ENCODE measurements at places on chromosomes 11 and 22.
A peak's percentile ranks its signal among the peaks of the same experiment; 100 is the strongest.

GRCh38 chr11:74948546-74948897, 369 bp downstream of the XRRA1 start:
- DNase-seq: no peak

- DNase-seq: peak; percentile 8
These were observed 58.5 kb upstream of the ANO1 start for GRCh38 chr11:70019576-70020011.

GRCh38 chr11:57641011-57641807, 8.5 kb downstream of the YPEL4 start:
- no peak for DNase-seq

DNA sequence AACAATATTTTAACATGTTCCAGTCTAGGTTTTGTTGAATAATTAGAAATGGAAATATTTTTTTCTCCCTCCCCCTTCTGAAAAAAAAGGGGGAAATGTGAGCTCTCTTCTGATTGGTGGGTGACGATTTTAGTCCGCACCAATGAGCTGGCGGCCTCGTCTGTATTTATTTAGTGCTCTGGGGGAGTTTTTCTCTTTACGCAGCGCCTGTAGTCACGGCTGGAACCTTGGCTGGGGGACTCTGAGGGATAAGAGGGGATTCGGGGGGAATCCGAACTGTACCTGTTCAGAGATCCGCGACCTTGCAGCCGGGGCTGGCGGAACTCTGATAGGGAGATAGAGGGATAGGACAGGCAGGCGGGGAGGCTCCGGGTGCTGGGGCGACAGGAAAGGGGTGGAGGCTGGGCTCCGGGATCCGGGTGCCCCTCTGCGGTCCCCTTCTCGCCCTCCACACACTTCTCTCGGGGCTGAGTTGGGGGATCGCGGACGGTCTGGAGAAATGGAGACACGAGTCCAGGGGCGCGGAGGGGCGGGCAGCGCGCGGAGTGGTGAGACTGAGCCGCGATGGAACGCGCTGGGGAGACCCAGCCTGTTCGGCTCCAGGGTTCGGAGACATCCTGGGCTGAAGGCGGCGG, 99.7 kb upstream of the HSD17B12 start:
- DNase-seq: peak; percentile 43

GRCh38 chr11:67632175-67632981, 2.6 kb upstream of the NUDT8 start:
- DNase-seq: peak; percentile 12

GRCh38 chr11:130727157-130728119, 188.8 kb downstream of the SNX19 start:
- DNase-seq: no peak

GRCh38 chr22:47355776-47356510, 593.5 kb downstream of the TBC1D22A start:
- no peak for DNase-seq

- no peak for DNase-seq
These were observed 9.9 kb upstream of the CACNG2 start for GRCh38 chr22:36713436-36713835.

GRCh38 chr22:17319546-17319945, 49.7 kb upstream of the CECR2 start:
- DNase-seq: no peak

DNA sequence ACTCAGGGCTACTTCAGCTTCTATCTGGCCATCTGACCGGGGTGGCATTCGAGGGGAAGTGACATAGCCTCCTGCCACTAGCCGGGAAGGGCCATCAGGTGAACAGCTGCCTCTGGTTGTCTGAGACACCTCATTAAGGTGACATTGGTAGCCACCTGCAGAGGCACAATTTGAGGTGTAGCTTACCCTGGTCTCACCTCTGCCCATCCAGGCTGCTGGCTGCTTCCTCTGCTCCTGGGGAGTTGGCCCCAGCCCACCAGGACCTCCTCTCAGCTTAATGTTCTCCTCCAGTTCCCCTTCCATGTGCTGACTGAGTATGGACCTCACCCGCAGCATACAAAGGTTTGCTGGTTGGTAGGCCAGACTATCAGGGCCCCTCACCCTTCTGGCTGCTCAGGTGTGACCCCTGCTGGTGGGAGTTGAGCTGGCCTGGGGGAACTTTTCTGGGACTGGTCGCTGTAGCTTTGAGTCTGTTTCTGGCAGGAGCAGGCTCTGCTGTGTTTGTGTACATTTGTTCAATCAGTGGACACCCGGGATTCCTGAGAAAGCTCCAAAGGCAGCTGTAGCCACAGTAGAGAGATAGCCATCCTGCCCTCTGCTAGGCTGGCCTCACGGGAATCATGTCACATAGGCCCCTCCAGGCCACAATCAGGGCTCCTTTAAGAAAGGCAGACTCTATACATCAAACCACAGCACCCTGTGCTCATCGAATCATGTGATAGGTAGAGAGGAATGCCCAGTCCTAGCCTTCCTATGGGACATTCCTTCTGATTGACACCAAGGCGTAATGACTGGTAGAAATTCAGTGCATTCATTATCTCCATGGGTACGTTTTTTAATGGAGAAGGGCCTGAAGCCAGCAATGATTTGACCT, 295.1 kb upstream of the PLET1 start:
- peak; percentile 85 for DNase-seq

- no peak for DNase-seq
These were observed 4.6 kb downstream of the C11orf54 start for GRCh38 chr11:93746101-93746500.

DNA sequence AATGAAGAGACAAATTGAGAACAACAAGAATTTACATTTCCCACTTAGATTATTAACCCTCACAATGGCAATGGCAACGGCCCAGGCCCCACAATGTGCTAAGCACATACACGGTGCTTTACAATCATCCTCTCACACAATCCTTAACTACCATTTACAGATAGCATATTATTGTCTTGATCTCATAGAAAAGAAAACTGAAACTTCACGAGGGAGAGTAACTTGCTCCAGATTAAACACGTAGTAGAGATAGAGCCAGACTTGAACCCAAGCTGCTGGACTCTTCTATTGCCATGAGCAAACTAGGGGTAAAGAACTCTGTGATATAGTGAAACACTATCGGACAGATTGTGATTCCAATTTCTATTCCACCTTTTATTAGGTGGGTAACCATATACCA, 665.1 kb downstream of the DLG2 start:
- no peak for DNase-seq

DNA sequence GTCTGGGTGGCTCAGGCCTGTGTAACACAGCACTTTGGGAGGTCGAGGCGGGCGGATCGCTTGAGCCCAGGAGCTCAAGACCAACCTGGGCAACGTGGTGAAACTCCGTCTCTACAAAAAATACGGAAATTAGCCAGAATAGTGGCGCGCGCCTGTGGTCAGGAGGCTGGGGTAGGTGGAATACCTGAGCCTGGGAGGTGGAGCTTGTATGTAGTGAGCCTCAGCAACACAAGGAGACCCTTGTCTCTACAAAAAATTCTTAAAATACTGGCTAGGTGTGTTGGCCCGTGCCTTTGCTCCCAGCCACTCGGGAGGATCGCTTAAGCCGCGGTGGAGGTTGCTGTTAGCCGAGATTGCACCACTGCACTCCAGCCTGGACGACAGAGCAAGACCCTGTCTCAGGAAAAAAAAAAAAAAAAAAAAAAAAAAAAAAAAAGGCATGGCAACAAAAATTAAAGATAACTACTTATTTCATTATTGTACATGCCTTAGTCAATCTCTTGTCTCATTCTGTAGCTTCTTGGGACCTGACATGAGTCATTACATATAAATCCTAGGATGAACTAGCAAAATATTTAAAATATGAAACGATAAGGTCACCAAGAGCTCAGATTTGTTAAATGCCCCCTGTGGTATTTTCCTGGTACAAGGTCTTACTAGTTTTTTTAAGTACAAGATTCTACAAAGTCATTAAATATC, 1.1 kb downstream of the TAF1D start:
- no peak for DNase-seq

Data from head of caudate nucleus (tissue), 42 donors.